ENCODE measurements at places on chromosomes 7 and 10.

DNA sequence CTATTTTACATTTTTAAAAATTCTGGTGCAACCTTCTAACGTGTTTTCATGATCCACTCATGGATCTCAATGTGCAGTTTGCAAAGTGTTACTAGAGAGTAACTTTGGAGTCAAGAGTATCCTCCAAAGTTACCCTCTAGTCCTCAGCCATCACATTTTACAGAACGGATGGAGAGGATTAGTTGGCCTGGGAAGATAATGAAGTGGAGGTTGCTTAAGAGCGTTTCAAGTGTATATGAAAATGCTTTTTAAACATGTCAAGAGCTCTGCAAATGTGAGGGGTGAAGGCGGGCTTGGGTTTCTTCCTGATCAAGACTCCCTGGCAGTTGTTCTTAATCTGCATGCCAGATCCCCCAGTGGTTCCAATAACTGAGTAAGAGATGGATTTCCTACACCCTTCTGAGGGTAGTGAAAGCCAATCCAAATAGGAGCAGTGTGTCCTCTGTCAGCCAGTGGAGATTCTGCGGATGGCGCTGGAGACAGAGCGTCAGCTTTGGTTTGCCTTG is 299.4 kb upstream of the NPVF start:
- no peak for DNase-seq

- no peak for DNase-seq
Observed at GRCh38 chr7:41319581-41319980, 383.3 kb downstream of the INHBA start.

GRCh38 chr10:60951272-60951724 is 7.3 kb upstream of the RHOBTB1 start:
- DNase-seq: no peak

DNA sequence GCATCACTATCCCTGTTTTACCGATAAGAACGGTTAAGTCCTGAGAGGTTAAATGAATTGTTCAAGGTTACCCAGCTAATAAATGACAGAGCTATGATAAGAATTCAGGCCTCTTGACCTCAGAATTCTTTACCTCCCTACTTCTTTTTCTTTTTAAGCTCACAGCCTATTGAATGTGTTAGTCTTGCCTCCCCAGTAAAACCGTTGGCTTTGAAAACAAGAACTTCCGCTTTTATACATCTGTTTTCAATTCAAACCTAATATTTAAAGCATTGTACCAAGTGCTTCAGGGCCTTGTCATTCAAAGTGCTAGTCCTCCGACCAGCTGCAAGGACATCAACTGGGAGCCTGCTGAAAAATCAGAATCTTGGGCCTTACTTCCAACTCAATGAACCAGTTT is 15.6 kb downstream of the SEC31B start:
- no peak for DNase-seq

DNA sequence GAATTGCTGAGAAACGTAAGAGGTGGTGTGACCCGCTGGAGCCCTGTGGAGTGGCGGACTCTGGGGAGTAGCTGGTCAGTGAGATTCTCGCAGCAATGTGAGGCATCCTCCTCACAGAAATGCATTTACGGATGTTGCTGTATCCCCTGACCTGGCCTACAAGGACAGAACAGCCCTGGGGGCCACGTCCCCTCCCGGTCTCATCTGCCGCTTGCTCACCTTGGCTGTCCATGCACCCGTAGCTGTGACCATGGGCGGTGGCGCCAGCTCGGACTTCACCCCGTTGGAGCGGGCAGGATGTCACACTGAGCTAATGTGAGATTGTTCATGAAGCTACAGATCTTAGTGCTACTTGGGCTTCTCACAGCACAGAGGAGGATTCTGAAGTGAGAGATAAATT is 193.8 kb downstream of the EBF3 start:
- DNase-seq: no peak

DNA sequence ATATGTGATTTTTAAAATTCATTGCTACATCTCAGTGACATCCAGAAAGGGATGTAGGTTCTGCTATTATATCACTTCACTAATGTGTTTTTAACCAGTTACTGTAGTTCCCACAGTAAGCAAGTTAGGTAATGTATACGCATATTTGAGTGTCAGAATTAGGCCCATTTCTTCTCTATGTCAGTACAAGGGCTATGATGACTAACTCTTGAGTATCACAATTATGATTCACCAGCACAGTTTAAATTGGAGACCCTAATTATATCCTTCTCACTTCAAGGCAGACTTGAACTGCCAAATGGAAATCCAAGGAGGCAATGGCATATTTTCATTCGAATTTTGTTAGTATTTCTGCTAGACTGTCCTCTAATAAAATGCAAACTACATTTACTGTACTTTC is 23.6 kb downstream of the BZW2 start:
- DNase-seq: no peak

GRCh38 chr10:26887611-26888215 is 27.0 kb upstream of the ABI1 start:
- DNase-seq: no peak

DNA sequence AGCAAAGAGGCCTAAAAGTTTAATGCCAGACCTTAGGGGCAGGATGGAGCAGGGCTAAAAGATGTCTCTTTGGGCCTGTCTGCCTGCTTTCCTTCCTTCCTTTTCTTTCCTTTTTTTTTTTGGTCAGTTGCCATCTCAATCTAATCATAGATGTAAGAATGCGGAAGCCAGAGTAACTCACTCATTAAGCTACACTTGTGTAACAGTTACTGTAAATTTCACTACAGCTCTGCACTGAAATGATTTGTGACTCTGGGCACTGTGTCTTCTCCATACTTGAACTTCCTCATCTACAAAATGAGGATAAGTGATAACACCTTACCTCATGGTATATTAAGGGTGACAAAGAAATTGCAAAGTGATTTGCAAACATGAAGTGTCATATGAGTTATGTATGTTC is 75.5 kb upstream of the AGK start:
- DNase-seq: no peak

GRCh38 chr7:133795068-133795665 is 332.0 kb upstream of the LRGUK start:
- DNase-seq: no peak

- no peak for DNase-seq
Observed at GRCh38 chr7:26609532-26609931, 254.9 kb downstream of the SKAP2 start.

DNA sequence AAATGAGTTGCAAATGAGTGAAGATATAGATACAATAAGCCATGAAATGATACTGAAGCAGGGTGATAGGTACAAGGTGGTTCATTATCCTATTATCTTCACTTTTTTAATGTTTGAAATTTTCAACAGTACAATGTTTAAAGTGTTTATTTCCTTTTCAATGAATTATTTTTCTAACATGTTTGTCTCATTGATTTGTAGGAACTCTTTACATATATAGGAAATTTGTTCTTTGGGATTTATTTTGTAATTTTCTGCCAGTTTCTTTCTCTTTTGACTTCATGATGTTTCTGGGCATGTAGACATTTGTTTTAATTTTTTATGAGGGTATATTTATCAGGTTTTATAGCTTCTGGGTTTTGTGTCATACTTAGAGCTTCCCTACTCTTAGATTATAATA is 108.9 kb downstream of the EXOC4 start:
- no peak for DNase-seq
